ENCODE measurements at places on chromosomes 7 and 10.

DNA sequence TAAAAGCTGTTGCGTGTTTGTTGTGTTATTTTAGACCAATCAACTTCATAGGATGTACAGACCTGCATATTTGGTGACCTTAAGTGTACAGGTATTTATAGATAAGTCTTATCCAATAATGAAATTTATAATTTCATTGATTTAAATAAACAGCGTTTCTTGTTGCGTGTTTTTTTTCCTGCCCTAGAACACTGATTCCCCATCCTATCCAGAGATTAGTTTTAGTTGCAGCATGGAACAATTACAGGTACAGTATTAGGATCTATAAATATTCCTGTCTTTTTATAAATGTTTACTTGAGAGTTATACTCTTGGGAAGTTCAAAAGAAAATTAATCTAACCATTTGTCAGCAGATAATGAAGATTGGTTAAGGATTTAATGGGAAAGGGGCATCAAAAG, 2.1 kb upstream of the BMI1 start:
- no peak for DNase-seq

DNA sequence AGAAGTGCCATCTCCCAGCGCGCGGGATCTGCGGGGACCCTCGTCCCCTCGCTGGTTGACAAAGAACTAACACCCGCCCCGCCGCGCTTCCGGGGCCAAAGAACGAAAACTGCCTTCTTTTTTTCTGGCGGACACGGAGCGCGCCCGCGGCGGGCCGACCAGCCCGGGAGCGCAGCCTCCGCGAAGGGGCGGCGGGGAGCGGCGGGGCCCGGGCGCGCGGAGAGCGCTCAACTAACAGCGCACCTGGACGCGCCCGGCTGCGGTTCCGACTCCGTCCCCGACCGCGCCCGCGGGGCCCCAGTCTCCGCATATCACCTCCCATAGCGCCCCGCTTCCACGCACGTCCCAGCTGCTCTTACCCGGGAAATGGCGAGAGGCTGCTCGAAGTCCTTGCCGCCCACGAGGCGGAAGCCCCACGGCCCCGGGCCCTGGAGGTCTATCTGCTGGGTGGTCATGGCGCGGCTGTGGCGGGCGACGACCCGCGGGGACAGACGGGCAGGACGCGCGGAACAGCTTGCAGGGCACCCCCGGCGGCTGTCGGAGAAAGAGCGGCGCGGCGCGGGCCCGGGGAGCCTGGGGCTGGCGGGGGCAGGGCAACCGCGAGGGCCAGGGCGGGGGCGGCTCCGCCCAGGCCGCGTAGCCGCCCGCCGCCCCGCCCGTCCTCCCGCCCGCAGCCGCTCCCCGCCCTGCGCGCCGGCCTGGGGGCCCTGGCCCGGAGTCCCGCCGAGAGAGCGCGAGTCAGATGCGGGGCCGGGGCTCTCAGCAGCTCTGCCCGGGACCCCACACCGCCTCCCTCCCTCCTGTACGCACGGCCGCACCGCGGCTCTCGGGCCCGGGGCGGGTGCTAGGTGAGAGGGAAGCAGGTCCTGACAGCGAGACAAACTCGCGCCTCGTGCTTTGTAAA, at the start of gene PDLIM1:
PDLIM1 (minus strand) TSS at position 543 of the 904 bp plus-strand sequence; CDS start at position 455, 88 bp downstream.
- peak; percentile 16 for DNase-seq

DNA sequence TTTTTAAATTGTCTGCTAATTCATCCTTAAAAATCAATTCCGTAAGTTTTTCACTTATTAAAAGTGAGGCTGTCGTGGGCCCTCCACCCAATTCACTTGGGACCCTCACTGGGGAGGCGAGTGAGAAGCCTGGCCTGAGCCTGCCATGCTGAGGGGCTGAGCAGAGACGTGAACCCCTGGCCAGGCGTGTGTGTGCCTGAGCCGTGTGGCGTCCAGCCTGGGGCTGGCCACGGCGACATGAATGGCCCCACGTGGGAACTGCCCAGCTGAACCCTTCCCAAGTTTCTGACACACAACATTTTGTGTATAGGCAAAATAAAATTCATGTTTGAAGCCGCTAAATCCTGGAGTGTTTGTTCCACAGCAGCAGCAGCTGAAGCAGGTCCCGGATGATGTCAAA, 13.0 kb upstream of the VIPR2 start:
- no peak for DNase-seq

DNA sequence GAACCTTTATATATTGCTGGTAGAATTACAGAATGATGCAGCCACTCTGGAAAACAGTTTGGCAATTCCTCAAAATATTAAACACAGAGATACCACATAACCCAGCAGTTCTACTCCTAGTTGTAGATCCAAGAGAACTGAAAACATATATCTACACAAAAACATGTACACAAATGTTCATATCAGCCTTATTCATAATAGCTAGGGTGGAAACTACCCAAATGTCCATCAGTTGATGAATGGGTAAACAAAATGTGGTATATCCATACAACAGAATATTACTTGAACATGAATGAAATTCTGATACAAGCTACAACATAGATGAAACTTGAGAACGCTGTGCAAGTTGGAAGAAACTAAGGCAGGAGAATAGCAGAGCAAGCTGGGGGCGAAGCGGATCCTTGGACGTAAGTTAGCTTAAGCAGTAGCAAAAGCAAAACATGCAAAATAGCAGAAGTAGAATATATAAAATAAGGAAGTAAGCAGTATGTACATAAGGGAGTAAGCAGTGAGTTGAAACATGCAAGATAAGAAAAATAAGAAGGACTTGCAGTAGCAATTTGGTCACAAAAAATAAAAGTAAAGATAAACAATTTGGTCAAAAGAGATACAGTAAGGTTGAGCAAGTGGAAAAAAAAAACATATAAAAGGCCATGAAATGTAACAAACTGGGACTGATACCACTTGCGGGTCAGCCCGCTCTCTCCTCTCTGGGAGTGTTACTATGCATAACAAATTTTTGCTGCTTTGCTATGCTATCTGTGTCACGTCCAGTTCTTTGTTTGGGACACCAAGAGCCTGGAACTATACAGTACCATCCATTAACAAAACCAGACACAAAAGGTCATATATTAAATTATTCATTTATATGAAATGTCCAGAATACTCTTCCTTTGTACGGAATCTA, 18.0 kb upstream of the HILPDA start:
- no peak for DNase-seq

DNA sequence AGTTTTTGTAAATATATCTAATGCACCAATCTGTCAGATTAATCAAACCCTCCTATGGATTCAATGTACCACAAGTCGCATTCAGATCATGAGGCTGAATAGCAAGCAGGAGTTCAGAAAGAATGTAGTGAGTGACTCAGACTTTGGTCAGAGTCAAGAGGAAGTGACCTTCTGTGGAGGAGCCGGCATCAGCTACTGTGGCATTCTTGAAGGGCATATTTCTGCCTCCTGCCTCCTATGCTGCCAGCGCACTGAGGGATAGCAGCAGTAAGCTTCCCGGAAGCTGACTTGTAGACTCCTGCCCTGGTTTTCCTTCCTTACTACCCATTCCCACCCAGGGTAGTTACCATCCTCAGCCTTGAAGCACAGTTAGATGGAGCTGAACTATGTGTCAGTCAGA, 867.5 kb downstream of the NRG3 start:
- DNase-seq: no peak

DNA sequence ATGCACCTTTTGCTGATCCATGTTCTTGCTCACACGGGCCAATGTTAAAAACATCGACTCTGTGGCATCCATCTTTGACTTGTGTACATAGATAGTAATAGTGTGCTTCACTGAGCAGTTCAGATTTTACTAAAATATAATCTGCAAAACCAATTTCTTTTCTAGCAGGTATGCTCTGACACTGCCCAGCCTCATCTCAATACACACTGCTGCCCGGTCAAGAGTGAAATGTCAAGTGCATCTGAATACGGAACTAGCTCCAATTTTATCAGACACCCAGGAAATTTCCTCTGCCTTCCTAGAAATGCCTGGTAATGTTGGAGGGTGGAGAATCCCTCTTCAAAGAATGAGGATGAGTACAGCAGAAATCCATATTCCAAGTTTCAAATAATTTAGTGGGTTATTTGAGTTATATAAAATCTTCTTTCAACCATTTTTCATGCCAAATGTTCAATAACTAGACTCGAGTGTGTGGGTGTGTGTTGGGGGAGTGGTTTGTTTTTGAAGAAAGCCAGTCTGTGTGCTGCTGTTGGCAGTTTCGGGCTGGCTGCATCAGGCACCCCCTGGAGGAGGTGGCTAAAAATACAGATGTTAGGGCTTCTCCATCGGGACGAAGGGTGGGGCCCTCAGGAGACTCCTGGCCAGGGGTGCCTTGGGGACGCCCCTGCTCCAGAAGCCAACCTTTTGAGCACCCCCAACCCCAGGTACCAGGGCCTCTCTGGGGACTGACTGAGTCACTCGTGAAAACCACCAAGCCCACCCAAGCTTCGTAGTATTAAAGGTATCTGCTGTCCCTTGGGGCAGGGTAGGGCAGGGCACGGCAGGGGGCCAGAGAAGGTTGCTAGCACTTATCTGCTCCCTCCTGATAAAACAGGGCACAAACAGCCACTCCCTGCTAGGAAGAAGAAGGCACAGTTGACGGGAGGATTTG, 15.4 kb downstream of the CTBP2 start:
- DNase-seq: no peak

DNA sequence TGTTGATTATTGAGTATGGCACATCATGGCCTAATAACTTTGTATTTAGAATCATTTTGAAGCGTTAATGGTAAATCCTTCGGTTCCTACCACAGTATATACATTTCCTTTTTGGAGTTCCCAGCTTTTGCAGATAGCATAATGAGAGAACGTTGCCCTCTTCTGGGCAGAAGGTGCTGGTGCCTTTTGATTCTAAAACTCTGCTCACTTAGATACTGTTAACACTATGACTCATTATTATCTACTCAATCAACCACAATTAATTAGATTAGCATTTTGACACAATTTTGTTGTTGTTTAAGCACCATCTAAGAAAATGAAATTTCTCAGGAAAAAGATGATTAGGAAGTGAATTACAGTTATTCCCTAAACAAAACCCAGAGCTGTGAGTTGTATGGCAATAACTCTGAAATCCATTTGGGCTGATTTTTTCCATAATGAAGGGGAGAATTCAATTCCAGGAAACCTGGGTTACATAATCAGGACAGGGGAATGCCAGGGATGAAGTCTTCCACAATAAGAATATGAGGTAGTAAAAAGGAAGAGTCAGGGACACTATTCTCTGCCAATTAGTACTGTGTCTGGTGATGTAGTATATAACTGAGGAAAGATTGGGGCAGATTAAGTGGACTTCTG, 11.5 kb upstream of the DLD start:
- no peak for DNase-seq

DNA sequence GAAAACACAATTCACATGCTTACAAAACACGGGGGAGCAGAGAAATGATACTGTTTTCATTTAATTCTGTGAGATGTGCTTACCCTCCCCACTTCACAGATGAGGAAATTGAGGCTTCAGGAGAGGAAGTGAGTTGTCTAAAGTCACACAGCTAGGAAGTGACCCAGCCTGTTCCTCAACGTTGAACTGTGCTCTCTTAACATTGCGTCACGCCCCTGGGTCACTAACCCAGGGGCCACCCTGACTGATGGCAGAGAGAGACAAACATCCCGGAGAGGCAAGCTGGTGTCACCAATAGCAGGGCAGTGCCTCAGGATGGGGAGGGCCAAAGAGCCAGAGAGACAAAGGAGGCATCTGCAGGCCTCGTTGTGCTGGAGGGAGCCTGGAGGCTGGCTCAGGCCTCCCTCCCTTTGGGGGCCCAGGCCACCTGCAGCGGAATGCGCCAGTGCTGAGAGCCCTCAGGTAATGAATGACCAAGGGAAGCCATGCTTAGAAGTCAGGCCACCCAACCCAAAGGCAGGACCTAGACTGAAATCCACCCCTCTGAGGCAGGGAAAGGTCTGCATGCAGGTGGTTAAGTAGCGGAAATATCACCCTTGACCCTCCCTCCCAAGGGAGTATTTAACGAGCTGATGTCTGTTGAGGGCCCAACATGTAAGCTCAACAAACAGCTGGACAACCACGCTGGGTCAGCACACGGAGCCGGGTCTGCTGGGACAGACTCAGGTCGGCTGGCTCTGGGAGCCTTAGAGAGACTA, 81.3 kb downstream of the C10orf105 start:
- no peak for DNase-seq

DNA sequence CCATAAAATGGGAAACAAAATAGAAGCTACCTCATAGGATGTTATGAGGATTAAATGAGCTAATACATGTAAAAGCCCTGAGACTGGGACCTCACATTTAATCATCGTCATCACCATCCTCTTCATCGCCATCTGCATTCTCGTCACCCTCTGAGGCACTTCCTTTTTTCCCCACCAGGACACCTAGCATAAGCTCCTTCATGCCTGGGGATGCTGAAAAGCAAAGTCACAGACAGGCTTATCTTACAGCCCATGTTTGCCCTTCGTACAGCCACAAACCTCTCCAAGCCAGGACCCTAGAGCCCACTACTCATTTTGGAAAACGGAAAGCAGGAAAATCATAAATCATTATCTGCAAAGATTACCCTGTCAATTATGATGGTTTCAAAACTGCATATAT, 249.6 kb downstream of the GPAM start:
- no peak for DNase-seq

GRCh38 chr10:62049624-62050345, 148.3 kb downstream of the ARID5B start:
- no peak for DNase-seq

DNA sequence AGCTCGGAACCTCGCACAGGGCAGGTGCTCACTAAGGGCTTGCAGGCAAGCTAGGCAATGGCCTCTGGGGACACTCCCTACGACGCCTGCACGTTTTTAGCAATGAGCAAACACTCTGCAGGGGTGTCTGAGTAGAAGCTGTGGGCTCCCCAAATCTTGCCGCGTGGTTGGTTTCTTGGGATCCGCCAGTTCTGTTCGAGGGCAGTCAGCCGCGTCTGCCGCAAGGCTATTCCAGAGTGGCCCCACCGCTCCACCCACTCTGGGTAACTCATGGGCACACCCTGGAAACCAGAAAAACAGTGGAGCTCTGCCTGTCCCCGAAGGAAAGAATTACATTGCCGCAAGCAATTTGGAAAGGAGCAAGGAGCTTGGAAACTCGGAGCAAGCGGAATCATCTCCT, 189.3 kb upstream of the LYZL2 start:
- no peak for DNase-seq
